ENCODE measurements at places on chromosomes 4 and X. TPM values are rescaled to one million over a fixed set of nuclear protein-coding genes. Genes with fewer than 3 reads are reported as not detected.

DNA sequence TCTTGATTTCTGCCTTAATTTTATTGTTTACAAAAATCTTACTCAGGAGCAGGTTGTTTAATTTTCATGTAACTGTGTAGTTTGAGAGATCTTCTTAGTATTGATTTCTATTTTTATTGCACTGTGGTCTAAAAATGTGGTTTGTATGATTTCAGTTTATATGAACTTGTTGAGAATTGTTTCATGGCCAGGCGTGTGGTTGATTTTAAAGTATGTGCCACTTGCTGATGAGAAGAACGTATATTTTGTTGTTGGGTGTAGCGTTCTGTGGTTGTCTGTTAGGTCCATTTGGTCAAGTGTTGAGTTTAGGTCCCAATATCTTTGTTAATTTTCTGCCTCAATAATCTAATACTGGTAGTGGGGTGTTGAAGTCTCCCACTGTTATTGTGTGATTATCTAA lies 996.8 kb downstream of the PCDH19 start:
- DNase-seq, result no peak
- H3K4me1 ChIP-seq, result no peaks in the 10 kb centered on the region
- H3K4me3 ChIP-seq, result no peak overlapping the region
- no peaks in the 10 kb centered on the region for H3K36me3 ChIP-seq

Gene CITED1
- total RNA-seq, result not detected

- H3K27me3 ChIP-seq, result no peaks in the 10 kb centered on the region
- no peak overlapping the region for H3K4me3 ChIP-seq
- H3K27ac ChIP-seq, result no peak overlapping the region
- H3K4me1 ChIP-seq, result no peaks in the 10 kb centered on the region
- H3K36me3 ChIP-seq, result no peaks in the 10 kb centered on the region
Measured at GRCh38 chr4:89737888-89738287, 99.1 kb downstream of the SNCA start.

Gene PLAC1
- not detected for total RNA-seq

Gene TMEM154
- total RNA-seq, result 59.9 TPM

DNA sequence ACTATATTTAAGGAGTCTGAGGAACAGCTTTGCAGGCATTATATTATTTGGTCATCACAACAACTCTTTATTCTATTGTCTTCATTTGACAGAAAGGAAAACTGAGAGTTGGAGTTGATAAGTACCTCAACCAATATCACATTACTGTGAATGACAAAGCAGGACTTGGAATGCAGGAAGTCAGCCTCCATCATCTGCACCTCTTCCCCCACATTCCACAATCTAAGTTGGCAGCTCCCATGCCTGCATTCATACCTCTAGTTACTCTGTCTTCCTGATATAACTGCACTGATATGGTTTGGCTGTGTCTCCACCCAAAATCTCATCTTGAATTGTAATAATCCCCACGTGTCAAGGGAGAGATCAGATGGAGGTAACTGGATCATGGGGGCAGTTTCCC lies 356.7 kb downstream of the GALNTL6 start:
- H3K27me3 ChIP-seq, result no peaks in the 10 kb centered on the region
- no peak overlapping the region for H3K27ac ChIP-seq
- no peaks in the 10 kb centered on the region for H3K4me1 ChIP-seq
- H3K36me3 ChIP-seq, result no peaks in the 10 kb centered on the region
- no peak overlapping the region for H3K4me3 ChIP-seq
- DNase-seq, result no peak

DNA sequence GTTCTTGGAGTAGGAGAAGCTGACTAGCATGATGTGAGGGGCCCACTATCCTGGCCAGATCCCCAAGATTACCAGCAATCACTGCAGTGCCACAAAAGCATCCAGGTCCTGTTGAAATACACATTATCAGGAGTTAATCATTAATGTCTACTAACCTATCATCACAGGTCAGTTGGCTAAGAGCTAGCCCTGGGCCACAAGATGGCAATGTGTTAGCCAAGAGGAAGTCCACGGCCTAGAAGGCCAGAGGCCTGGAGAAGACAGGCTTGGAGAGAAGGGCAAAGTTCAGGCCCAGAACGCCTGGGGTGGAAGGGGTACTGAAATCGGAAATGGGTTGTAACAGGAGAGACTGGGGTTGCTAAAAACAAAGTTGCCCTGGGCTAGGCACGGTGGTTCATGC lies 19.9 kb upstream of the KIAA1210 start:
- no peak for DNase-seq
- H3K4me3 ChIP-seq, result no peak overlapping the region
- H3K27ac ChIP-seq, result no peak overlapping the region
- no peaks in the 10 kb centered on the region for H3K4me1 ChIP-seq

Gene GC
- not detected for total RNA-seq

Gene HDAC6
- 139 TPM for total RNA-seq

Gene TCP11X2
- total RNA-seq, result not detected

Gene SH3TC1
- 104 TPM for total RNA-seq

DNA sequence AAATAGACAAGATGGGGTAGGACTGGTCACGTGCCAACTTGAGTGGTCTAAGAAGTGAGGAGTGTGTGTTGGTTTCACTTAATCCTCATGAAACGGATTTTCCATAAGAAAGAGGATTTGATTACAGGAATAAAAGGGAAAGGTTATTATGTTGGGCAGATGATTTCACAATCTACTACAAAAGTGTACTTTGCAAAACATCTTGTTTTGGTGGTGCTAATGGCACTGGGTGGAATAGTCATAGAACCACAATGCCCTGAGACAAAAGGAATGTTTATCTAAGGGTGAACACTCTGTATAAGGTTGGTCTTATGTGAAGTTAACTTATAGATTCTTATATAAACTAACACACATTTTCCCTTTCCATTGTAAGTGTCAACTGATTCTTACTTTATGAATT lies 45.6 kb downstream of the GLUD2 start:
- no peak overlapping the region for H3K4me3 ChIP-seq
- H3K36me3 ChIP-seq, result no peaks in the 10 kb centered on the region
- H3K4me1 ChIP-seq, result no peaks in the 10 kb centered on the region

Gene ZBTB33
- 19.8 TPM for total RNA-seq

DNA sequence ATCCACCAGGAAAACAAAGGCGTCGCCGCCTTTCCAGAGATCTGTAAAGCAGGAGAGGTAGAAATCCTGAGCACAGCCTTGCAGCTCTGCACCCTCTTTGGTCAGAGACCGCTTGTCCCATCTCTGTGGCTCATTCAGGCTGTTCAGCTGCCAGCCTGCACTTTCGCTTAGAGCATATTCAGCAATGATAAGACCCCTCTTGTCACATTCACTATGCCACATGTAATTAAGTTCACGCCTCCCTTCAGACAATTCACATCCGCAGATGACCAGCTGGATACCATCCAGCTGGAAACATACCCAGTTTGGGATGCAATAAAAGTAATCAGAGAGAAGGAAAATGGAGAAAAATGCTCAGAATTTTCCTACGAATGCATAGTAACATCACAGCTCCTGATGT lies 335.4 kb downstream of the UNC5C start:
- H3K4me1 ChIP-seq, result no peaks in the 10 kb centered on the region
- no peak overlapping the region for H3K4me3 ChIP-seq
- H3K27ac ChIP-seq, result no peak overlapping the region
- DNase-seq, result no peak

- no peak for DNase-seq
- peak overlapping the region; percentile 3 for H3K4me3 ChIP-seq
- no peaks in the 10 kb centered on the region for H3K27me3 ChIP-seq
- H3K4me1 ChIP-seq, result peaks cover 61% of the 10 kb centered on the region
- H3K27ac ChIP-seq, result peak overlapping the region; percentile 72
Measured at GRCh38 chr4:39042366-39042765, 10.2 kb upstream of the TMEM156 start.

GRCh38 chrX:154738011-154738738 lies 12.7 kb downstream of the GAB3 start:
- H3K4me3 ChIP-seq, result no peak overlapping the region
- DNase-seq, result no peak
- H3K27ac ChIP-seq, result no peak overlapping the region
- no peaks in the 10 kb centered on the region for H3K27me3 ChIP-seq
- peaks cover 5% of the 10 kb centered on the region for H3K36me3 ChIP-seq

DNA sequence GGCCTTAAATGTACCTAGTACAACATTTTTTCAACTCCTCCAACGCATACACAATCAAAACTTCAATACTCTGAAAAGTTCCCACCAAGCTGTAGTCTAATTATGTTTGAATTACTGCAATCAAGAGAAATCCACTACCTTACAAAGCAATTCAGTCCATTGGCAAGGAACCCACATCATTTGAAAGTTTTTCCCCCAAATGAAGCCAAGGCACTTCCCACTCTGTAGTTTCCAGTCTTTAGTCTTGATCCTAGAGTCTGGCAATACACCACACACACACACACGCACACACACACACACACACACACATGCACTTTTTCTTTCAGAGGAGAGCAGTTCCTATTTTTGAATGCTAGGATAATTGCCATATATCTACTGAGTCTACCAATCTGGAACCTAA lies 79.6 kb downstream of the ANTXR2 start:
- no peaks in the 10 kb centered on the region for H3K27me3 ChIP-seq
- peaks cover 47% of the 10 kb centered on the region for H3K36me3 ChIP-seq
- peaks cover 46% of the 10 kb centered on the region for H3K4me1 ChIP-seq
- H3K4me3 ChIP-seq, result no peak overlapping the region
- no peak overlapping the region for H3K27ac ChIP-seq

DNA sequence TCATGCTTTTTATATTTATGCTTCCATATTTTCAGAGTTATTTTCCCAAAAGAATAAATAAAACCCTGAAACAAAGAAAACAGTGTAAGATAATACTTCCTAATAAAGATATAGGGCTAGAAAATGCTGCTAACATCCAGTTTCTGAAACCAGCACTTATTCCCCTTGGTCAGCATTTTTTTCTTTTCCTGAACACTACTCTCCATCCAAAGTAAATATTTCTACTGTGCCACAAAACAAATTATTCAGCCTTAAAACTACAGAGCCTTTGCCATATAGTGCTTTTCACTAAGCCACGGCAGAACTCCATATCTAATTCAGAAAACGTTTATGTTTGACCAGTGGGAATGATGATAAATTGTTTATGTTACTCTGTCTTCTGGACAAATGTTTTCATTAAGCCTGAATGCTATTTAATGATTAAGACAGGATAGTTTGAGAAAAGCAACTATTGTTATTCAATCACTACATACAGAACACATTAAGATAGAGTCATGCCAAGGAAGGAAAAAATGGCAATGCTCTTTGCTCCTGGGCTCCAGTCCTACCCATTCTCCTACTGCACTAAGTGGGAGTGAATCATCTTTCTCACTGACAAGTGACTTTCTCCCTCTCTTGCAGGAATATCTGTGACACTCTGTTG lies 723.9 kb downstream of the FAT4 start:
- no peaks in the 10 kb centered on the region for H3K27me3 ChIP-seq
- no peak for DNase-seq
- no peak overlapping the region for H3K27ac ChIP-seq
- H3K36me3 ChIP-seq, result no peaks in the 10 kb centered on the region
- H3K4me1 ChIP-seq, result no peaks in the 10 kb centered on the region

GRCh38 chr4:2332976-2333319 lies 71.0 kb upstream of the MXD4 start:
- no peak overlapping the region for H3K4me3 ChIP-seq
- H3K27me3 ChIP-seq, result peaks cover 3% of the 10 kb centered on the region
- DNase-seq, result no peak
- peaks cover 7% of the 10 kb centered on the region for H3K36me3 ChIP-seq

DNA sequence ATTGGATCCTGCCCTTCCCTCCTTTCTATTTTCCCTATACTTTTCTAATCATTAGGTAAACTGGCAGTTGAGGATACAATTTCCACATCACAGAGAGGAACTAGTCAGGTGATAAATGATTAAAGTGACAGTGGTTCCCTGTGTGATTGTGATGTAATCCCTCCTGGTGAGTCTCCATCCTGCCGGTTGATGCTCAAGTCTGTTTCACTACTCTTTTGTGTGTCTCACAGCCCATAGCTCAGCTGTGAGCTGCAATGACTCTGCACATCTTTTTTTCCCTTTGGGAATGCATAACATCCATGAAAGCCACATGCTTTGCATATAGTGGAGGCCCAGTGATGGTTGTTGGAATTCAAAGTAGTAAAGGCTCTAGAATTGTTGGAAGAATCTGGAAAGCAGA lies 60.4 kb downstream of the CCNI start:
- H3K4me3 ChIP-seq, result no peak overlapping the region
- H3K27me3 ChIP-seq, result no peaks in the 10 kb centered on the region
- peaks cover 39% of the 10 kb centered on the region for H3K36me3 ChIP-seq
- no peak for DNase-seq

- H3K27me3 ChIP-seq, result no peaks in the 10 kb centered on the region
- H3K4me1 ChIP-seq, result peaks cover 32% of the 10 kb centered on the region
- no peak overlapping the region for H3K27ac ChIP-seq
- peaks cover 62% of the 10 kb centered on the region for H3K36me3 ChIP-seq
Measured at GRCh38 chr4:17597517-17597916, 16.9 kb upstream of the MED28 start.

- H3K36me3 ChIP-seq, result no peaks in the 10 kb centered on the region
- H3K4me3 ChIP-seq, result no peak overlapping the region
- no peak for DNase-seq
- no peaks in the 10 kb centered on the region for H3K4me1 ChIP-seq
- no peak overlapping the region for H3K27ac ChIP-seq
Measured at GRCh38 chr4:112001041-112001440, 144.2 kb upstream of the FAM241A start.

Gene PCDH19
- not detected for total RNA-seq

Gene DIPK2B
- total RNA-seq, result not detected

GRCh38 chr4:112593438-112594133 lies 43.1 kb downstream of the ZGRF1 start:
- no peaks in the 10 kb centered on the region for H3K27me3 ChIP-seq
- no peak for DNase-seq
- H3K36me3 ChIP-seq, result no peaks in the 10 kb centered on the region
- no peak overlapping the region for H3K27ac ChIP-seq
- peaks cover 3% of the 10 kb centered on the region for H3K4me1 ChIP-seq
- H3K4me3 ChIP-seq, result no peak overlapping the region

DNA sequence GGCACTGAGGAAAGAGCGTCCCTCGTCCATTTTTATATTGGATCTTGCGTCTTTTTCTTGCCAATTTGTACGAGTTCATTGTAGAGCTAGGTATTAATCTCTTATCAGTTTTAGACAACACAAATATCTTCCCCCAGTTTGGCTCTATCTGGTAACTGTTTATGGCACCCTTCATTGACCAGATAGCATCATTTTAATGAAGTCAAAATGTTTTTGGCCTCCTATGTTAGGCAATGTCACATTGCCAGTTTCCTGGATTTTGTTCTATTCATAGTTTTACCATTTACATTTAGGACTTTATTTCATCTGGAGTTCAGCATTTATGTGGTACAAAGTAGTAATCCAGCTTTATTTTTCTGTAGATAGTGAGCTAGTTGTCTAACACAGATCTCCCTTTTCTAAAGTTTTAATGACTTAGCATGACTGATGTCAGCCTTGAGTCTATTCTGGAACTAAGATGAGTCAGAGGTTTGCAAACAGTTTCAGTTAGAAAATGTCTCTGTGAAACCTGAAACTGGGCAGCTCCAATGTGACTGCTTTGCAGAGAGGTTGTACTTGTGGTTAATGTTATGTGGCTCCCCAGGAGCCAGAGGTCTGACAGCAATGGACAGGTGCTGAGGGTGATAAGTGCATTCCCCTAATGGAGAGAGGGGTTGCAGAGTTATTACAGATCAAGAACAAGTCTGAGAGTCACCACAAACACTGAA lies 5.3 kb upstream of the STBD1 start:
- H3K27me3 ChIP-seq, result peaks cover 18% of the 10 kb centered on the region
- no peaks in the 10 kb centered on the region for H3K36me3 ChIP-seq
- no peak overlapping the region for H3K4me3 ChIP-seq
- peaks cover 13% of the 10 kb centered on the region for H3K4me1 ChIP-seq

GRCh38 chr4:15965325-15965724 lies 2.4 kb upstream of the FGFBP2 start:
- peaks cover 9% of the 10 kb centered on the region for H3K4me1 ChIP-seq
- H3K4me3 ChIP-seq, result no peak overlapping the region
- no peak for DNase-seq
- peaks cover 5% of the 10 kb centered on the region for H3K27me3 ChIP-seq

GRCh38 chrX:73812256-73812655 lies 249.3 kb downstream of the CHIC1 start:
- no peak overlapping the region for H3K4me3 ChIP-seq
- no peak for DNase-seq
- no peaks in the 10 kb centered on the region for H3K36me3 ChIP-seq
- no peaks in the 10 kb centered on the region for H3K27me3 ChIP-seq

Measured in activated B cell treated with CpG ODN at 0.5 μM for 24 hours (primary cell).